Keratinocyte (primary cell): ENCODE measurements at places on chromosomes 7 and 10.
A peak's percentile ranks its signal among the peaks of the same experiment; 100 is the strongest.

- DNase-seq = no peak
Measured at GRCh38 chr10:60271319-60272040, 118.2 kb downstream of the ANK3 start.

GRCh38 chr10:121493521-121493920 lies 104.7 kb downstream of the FGFR2 start:
- DNase-seq = no peak

GRCh38 chr7:73832806-73833205 lies 2.0 kb downstream of the CLDN4 start:
- no peak for DNase-seq

GRCh38 chr10:70693619-70694335 lies 21.5 kb downstream of the ADAMTS14 start:
- DNase-seq = no peak

- DNase-seq = no peak
Measured at GRCh38 chr10:12958546-12959110, 42.9 kb downstream of the CCDC3 start.

- no peak for DNase-seq
Measured at GRCh38 chr10:133465191-133465949, 11.6 kb downstream of the SCART1 start.

DNA sequence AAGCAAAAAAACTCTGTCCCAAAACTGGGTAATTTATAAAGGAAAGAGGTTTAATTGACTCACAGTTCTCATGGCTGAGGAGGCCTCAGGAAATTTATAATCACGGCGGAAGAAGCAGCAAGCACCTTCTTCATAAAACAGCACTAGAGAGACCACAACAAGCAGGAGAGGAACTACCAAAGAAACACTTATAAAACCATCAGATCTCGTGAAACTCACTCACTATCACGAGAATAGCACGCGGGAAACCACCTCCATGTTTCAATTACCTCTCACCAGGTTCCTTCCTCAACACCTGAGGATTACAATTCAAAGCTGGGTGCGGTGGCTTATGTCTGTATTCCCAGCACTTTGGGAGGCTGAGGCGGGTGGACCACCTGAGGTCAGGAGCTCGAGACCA lies 48.5 kb downstream of the PDIA4 start:
- no peak for DNase-seq

GRCh38 chr10:50928190-50928552 lies 42.7 kb upstream of the A1CF start:
- no peak for DNase-seq

- DNase-seq = no peak
Measured at GRCh38 chr10:51196508-51197175, 122.4 kb downstream of the PRKG1 start.

DNA sequence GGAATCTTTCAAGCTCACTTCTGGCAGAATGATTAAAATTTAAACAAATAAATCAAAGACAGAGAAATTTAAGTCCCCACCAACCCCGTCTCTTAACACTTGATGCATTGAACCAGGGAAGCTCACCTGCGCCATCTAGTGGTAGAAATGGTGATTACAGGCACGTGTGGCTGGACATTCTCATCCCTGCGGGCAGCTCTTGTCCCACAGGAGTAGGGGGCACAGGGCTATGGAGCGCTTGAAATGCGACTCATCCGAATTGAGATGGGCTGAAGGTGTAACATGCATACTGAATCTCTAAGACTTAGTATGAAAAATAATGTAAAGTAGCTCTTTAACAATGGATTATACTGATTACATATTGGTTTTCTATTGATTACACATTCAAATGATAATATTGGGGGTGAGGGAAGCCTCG lies 24.8 kb upstream of the SLIT1 start:
- DNase-seq = peak; percentile 42

DNA sequence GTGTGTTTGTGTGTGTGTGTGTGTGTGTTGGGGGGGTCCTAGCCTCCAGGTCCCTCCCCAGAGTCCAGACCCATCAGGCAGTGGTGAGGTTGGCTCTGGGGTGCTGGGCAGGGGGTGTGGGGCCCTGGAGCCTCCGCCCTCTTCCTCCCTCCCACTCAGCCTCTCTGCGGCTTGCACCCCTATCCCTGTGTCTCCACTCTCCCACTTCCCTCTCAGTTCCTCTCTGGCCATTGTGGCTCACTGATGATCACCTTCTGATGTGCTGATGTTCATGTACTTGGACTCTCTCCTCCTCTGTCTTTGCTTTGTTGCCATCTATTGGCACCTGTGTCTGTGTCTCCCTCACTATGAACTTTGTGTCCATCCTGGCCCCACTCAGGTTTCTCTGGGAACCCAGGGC lies 298.7 kb downstream of the ZEB1 start:
- DNase-seq = no peak

- no peak for DNase-seq
Measured at GRCh38 chr7:3043544-3044371, at the start of gene CARD11. TSS of gene CARD11 (minus strand) at chr7:3043867. CDS start at chr7:2958506, 85,361 bp downstream.

GRCh38 chr7:150992833-150993302 lies 2.1 kb downstream of the NOS3 start:
- DNase-seq = no peak

DNA sequence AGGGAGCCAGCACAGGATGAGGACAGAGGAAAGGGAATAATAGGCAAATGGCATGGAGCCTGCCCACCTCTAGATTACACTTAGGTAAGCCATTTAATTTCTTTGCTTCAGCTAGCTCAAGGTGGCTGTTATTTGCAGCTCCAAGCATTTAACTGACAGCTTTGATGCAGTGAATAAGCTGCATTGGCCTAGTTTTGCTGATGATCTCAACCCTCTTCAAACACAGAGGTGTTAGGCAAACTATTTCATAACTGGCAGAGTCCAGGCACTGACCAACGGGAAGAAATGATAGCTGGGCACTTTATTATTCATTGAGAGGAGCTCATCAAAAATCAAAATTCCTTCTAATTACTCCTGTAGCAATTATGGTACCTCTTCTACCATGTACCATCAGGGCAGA lies 317.4 kb downstream of the BMPER start:
- no peak for DNase-seq

- no peak for DNase-seq
Measured at GRCh38 chr10:79938728-79939406, 10.0 kb downstream of the SFTPD start.

DNA sequence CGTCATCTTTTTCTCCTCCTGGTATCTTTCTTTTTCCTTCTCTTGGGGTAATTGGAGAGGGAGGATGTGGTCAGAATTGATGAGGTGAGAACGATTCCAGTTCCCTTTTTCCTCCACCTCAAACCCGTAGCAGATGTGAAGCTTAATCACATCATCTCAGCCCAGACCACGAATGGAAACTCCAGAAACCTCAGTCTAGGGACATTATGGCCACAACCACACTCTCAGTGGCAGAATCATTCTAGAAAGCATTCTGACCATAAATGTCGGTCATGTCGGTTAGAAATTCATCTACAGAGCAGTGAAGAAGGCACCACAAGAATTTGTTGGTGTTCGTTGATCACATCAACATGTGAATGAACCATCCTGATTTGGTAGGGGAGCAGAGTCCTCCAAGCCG lies 78.7 kb downstream of the GATA3 start:
- DNase-seq = no peak

- no peak for DNase-seq
Measured at GRCh38 chr7:42479452-42479815, 242.4 kb upstream of the GLI3 start.

DNA sequence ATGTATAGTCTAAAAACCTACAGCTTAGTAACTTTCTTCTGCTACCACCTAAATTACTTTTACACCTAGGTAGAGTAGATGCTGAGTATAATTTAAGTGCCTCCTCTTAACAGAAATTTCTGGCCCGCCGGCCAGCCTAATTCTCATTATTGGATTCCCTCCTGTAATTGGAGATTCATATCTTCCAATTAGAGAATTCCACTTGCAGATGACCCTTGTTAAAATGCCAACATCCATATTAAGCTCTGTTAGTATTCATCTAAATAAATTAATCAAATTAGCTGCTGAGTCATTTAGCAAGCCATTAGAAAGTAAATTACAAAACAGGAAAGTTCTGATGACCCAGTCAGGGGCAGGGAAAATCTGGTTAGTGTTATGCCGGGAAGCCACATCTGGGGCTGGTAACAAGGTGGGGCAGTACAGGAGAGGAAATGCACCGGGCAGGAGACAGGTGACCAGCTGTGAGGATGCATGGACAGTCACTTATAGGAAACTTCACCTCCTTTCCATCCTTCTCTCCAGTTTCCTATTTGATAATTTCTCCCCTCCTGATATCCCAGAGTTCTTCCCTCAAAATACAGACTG lies 82.8 kb downstream of the ORC5 start:
- DNase-seq = no peak

GRCh38 chr7:128385988-128386925 lies 23.5 kb downstream of the IMPDH1 start:
- DNase-seq = no peak

GRCh38 chr10:131997366-131998049 lies 15.8 kb upstream of the BNIP3 start:
- no peak for DNase-seq

DNA sequence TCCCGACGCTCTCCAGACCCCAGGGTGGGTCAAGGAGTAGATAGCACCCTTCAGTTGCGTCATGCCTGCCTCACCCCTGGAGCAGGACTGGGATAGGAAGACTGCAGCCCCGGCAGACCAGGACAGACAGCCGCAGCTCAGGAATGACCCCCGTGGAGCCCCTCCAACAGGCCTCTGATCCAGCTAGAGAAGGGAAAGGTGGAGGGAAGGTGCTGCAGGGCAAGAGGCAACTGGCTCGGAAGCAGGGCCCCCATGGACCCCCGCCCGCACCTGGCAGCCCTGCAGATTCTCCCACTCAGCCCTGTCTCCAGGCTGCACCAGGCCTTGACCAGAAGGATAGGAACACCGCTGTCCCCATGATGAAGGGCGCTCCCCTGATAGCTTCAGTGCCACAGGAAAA lies 7.7 kb downstream of the KCNH2 start:
- no peak for DNase-seq

DNA sequence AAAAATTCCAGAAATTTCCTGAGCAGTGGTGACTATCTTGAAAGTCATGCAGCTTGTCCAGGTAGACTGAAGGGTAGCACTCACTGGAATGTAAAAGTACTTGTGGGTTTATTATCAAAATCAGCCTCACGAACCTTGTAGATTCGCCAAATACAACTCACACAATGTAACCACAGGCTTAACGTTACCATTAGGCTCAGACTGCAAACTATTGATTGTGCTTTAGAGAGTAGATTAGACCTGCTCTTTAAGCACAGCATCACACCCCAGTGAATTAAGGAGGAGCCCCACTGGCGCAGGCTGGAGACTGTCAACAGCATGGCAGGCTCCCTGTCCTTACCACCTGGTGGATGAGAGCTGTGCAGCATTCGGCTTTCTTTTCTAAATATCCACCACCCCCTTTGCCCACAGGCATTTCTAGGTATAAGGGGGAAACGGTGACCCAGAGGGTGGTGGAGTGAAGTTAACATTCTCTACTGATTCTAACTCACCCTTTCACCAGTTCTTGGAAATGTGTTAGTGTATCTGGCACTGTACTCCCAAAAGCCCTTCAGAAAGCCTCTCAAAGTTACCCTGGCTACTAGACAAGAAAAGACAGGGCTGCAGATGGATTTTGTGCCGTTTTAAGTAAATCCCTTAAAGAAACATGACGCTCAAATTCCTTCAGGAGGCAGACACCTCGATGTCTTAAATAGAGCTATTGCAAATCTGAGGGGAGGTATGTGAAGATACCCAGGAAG lies 56.6 kb downstream of the GSDME start:
- no peak for DNase-seq

GRCh38 chr10:77351386-77351785 lies 286.2 kb downstream of the KCNMA1 start:
- no peak for DNase-seq

GRCh38 chr10:58396057-58396456 lies 10.8 kb downstream of the TFAM start:
- DNase-seq = no peak

DNA sequence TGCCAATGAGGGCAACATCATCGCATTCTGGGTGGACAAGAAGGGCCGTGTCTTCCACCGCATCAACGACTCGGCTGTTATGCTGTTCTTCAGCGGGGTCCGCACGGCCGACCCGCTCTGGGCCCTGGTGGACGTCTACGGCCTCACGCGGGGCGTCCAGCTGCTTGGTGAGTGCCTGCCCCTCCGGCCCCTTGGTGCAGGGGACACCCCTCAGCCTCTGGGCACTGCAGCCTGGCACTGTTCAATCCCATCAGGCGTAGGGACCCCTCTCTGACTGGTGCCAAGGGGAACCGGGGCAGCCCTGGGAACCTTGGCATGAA lies 78.1 kb downstream of the NEURL1 start:
- DNase-seq = no peak

DNA sequence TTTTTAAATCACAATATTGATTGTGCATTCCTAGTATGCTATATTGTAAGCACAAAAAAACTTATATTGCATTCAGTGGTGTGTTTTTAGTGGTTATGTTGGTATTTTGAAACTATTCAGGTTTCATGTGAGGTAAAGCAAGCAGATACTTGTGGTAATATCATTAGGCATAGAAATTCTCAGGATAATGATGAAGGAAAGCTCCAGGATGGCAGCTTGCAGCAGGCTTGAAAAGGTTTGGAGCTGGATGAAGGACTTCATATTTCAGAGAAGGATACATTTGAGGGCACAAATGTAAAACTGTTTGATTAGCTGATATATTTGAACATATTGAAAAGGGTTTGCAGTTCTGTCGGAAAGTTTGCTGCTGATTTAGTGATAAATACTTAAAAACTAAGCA lies 17.5 kb downstream of the TRIM24 start:
- DNase-seq = no peak

GRCh38 chr10:80441831-80442230 lies 12.3 kb upstream of the TSPAN14 start:
- DNase-seq = no peak

- DNase-seq = no peak
Measured at GRCh38 chr10:7915923-7916536, 97.7 kb downstream of the TAF3 start.

- DNase-seq = no peak
Measured at GRCh38 chr7:4040109-4040928, 641.8 kb upstream of the FOXK1 start.

DNA sequence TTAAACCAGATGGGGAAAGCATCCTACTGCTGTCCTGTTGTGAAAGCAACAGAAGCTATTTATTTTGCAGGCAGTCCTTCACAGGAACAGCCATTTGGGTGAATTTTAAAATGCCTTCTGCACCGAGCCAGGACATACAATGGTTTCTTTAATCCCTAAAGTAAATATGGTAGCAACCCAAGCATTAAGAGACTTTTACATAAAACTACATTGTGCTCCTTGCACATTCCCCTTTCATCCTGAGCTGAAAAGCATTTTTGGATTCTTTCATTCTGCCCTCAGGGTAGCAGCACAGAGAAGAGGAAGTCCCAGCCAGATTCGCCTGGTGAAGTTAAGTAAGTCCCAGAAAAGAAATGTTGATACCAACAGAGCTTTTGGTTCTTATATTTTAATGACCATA lies 84.0 kb upstream of the FAM3C start:
- no peak for DNase-seq

DNA sequence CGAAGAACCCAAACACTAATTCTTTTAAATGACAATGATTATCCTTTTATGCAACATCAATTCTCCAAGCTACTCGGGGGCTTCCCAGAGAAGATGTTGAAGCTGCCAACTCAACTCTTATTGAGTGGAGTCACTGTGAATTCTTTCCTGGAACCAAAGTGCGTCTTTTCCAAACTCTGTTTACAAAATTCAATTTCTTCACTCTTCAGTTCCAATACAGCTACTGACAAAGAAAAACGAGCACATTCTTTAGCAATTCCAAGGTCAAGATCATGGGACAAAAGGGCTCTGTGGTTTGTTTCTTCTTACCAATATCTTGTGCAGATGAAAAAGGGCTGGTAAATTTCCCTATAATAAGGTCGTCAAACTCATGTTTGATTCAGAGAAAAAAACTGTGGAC lies 74.2 kb downstream of the FAS start:
- DNase-seq = no peak
